ENCODE measurements at places on chromosomes 7 and 10.

DNA sequence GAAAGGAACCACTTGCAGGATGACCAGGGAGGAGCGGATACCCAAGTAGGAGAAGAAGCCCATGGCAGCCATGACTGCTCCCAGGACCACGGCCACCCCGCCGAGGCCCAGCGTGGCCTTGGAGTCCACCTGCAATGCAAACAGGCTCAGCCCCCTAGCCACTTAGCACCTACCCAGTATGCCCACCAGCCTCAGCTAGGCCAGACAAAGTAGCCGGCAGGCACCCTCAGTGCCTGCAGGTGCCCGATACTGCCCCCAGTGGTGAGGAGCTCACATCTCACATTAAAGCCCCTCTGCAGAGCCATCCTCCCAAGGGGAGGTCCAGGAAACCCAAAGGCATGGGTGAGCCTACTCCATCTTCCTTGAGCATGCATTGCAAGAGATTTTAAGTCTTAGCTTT, 6.6 kb downstream of the NPC1L1 start:
- peak; percentile 8 for DNase-seq

GRCh38 chr10:33125522-33126517, 167.8 kb upstream of the ITGB1 start:
- no peak for DNase-seq

DNA sequence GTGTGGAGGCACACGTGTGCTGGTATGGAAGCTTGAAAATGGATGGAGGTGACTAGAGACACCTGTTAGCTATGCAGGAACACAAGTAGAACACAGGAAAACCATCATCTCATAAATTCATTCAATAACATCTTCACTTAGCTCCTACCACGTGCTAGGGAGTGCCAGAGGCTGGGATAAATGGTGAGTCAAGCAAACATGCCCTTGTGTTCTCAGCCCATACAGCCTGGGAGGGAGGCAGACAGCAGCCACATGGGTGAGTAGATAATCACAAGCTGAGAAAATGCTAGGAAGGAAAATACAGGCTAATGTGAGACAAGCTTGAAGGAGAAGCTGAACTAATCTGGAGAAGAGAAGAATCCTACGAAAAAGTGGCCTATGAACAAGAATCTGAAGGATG, 468.0 kb upstream of the ZMIZ1 start:
- no peak for DNase-seq

GRCh38 chr10:58086144-58086762, 181.4 kb downstream of the IPMK start:
- no peak for DNase-seq

- DNase-seq, result no peak
Measured at GRCh38 chr7:87735360-87735759, 107.2 kb downstream of the RUNDC3B start.

DNA sequence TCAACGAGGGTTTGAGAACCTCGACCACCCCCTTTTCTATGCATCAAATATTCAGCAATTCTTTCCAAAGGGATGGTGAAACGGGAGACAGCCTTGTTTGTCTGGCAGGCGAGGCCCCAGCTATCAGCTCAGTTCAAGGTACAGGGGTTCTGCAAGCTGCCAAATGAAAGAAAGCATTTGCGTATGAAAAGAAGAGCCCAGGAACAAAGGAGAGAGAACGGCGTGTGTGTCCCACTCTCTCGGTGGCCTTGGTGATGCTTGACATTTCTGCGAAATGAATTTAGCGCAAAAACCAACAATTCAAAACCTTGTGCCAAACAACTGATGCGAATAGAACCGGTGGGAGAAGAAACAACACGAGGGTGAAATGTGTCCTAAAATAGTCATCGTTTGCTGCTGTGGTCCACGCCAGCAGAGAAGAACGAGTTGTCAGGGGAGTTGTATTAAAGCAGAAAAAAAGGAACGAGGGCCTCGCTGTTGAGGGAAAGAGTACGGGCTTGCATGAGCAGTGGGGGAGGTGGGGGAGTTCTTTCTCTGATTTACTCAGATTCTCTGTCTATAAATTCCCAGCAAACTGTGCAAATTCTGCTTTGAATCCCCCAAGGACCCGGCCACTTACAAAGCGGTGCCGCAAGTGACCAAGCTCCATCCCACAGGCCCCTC, 97.7 kb downstream of the TMEM130 start:
- DNase-seq, result no peak

DNA sequence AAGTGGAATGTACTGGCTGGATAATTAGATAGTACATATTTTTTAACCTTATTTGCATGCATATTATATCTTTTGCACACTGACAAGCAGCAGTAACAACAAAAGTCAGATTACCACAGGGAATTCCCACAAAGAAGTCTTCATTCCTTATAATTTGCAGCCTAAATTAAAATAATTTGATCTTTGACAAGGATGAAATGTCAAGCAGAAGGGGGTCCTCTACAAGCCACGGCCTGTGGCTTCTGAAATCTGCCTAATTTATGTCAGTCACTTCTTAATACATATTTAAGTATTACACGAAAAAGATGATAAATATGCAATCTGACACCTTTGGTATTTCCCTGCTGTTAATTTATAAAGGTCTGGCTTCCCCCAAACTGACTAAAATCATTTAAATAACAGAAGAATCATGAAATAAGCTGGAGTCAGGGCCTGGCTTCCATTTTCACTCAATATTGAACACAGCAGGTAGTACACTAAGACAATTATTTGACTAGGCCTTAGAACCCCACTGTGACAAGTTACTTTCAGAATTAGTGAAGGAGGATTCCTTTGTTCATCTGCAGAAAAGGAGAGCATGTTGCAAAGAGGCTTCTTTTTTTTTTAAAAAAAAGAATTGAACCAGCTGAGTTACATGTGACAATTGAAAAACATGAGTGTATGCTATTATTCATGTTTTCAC, 351.1 kb upstream of the ETV1 start:
- no peak for DNase-seq

- DNase-seq, result no peak
Measured at GRCh38 chr10:93465806-93466675, 16.1 kb downstream of the MYOF start.

DNA sequence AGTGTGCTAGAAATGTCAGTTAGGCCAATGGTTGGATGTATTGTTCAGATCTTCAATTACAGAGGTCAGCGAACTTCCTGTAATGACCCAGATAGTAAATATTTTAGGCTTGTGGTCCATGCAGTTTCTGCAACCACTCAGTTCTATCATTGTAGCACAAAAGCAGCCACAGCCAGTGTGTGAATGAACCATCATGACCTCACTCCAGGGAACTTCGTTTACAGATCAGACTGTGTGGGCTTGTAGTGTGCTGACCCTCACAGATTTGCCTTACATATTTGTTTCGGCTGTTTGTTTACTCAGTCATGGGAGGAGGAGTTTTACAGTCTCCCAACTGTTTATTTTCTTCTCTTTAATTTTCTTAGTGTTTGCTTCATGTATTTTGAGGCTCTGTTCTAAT, 55.4 kb downstream of the LANCL2 start:
- no peak for DNase-seq

GRCh38 chr10:125153703-125154490, 6.5 kb downstream of the CTBP2 start:
- no peak for DNase-seq

- DNase-seq, result no peak
Measured at GRCh38 chr10:31192475-31192874, 126.5 kb upstream of the ZEB1 start.

GRCh38 chr10:101896225-101896877, 52.8 kb upstream of the KCNIP2 start:
- no peak for DNase-seq

DNA sequence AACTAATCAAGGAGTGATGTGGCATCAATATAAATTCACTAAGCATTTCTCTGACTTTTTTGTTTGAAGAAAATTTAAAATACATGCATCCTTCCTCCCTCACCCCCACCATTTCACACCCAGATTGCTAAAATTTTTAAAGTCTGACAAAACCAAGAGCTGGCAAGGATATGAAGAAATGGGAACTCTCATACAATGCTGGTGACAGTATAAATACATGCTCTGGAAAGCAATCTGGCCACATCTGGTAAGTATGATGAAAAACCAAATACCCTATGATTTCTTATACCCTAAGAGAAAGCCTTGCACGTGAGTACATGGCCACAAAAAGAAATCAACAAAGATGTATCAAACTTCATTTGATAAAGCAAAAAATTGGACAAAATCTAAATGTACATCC, 31.2 kb downstream of the P4HA1 start:
- DNase-seq, result no peak

- DNase-seq, result no peak
Measured at GRCh38 chr10:94546901-94547185, 1.3 kb downstream of the HELLS start.

- no peak for DNase-seq
Measured at GRCh38 chr10:32854435-32854834, 103.6 kb downstream of the ITGB1 start.

GRCh38 chr7:31307972-31308371, 32.6 kb downstream of the NEUROD6 start:
- no peak for DNase-seq

DNA sequence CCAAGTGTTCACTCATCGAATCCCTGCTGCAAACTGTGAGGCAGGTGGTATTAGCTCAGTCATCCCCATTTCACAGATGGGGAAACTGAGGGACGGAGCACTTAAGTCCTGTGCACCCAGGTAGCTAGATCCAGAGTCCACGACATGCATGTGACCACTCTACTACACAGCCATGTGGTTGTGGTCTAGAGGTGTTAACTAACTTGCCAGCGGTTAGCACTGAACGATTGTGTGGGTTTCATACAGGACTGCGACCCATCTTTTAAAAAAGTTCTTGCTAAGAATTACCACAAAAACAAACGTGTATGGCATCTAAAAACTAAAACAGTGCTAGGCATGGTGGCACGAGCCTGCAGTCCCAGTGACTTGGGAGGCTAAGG, 16.1 kb upstream of the ABCC2 start:
- DNase-seq, result no peak

- no peak for DNase-seq
Measured at GRCh38 chr10:36021096-36021495, 379.0 kb upstream of the FZD8 start.

DNA sequence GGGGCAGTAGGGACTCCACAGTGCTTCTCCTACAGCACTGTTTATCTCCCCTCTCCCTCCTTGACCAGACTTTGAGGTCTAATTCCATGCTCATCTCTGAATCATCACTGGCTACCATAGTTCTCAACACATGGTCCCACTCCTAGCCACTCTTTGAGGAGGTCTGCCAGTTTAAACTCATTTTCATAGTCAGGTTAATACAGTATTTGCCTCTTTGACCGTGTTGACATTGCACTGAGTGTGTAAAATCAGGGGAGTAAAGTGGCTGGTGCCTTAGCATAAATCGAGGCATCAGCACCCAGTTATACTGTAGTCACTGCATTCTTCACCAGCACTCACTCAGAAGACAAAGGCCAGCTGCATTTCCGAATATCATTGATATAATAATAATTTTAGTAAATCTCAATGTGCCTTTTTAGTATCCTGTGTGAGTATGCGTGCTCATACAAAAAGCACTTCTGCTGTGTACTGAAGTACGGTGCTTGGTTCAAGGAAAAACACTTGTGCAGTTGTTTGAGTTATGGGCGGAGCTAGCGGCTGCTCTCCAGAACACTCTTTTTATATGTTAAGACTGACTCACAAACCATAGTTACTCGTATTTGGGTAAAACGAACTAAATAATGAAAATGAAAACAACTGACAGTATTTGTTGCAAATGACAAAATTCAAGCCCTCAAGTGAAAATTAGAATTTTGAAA, 89.7 kb downstream of the GALNT11 start:
- DNase-seq, result no peak

DNA sequence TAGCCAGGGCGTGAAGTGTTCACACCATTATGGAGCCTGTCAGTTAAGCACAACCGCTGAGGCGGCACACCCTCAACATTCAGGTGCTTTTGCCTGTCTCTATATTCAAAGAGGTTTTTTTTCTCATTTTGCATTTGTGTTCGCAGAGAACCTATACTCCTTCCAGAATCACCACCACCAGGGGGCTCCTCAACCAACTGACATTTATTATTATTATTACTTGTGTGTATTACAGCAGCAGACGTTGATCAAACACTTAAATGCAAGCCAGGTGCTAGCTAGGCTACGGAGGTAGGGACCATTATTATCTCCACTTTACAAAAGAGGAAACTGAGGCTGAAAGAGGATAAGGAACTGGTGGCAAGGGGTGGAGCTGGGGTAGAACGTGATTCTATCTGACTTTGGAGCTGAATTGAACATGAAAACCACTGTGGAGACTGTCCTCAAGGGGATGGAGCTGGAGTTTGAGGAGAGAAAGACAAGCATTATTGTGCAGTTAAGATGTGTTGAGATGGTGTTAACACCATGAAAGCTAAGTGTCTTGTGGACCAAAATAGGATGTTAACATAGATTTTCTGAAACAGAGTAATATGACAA, 133.8 kb upstream of the PLXNA4 start:
- DNase-seq, result no peak

DNA sequence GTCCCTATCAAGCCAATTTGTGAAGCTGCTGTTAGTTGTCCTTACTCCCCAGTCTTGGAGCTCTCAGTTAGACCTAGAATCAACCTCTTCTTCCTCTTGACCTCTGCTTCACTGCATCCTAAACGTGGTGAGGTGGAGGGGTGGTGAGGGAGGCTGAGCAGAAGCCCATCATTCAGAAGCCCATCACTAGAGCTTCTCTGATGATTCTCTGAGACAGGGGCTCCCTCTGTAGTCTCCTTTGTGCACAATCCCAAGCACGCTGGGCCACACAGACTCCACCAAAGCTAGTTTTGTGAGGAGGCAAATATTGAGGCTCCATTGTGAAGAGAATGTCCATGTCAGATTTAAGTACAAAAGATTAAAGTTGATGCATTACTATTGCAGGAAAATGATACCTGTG, 163.8 kb upstream of the PRSS1 start:
- no peak for DNase-seq

- DNase-seq, result no peak
Measured at GRCh38 chr7:69843653-69844052, 245.4 kb downstream of the AUTS2 start.

DNA sequence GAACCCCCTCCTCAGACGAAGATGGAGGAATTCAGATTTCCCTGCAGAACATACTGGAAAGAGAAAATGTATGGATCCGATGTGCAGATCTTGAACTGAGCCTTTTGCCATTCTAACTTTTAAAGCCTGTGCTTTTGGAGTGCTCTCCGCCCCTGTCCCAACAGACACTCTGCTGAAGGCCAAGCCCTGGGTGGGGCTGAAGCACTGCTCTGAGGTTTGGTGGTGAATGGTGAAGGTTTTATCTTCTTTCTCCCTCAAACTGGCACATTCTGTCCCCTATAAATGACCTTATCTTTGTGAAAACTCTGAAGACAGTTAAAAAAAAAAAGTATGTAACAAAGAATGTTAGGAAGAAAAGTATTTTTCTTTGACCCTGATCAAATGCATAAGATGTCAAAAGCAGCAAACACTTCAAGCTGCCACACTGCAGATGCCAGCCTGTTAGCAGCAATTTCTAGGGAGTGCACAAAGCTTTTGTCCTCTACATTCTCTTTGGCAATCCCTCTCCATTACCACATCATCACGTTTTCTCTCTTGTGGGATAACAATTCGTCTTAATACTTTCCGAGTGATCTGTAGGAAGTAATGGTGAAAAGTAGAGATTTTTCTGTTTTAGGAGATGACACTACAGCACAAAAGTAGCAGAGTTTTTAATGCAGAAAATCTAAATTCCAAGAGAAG, 137.3 kb upstream of the CCDC6 start:
- no peak for DNase-seq

Data from activated T-helper 9 cell treated with anti-CD3 and anti-CD28 coated beads, Interleukin-2, amount 50 U/mL, for 16 hours (primary cell).